ENCODE measurements at places on chromosomes 7 and 10.
A peak's percentile ranks its signal among the peaks of the same experiment; 100 is the strongest.

DNA sequence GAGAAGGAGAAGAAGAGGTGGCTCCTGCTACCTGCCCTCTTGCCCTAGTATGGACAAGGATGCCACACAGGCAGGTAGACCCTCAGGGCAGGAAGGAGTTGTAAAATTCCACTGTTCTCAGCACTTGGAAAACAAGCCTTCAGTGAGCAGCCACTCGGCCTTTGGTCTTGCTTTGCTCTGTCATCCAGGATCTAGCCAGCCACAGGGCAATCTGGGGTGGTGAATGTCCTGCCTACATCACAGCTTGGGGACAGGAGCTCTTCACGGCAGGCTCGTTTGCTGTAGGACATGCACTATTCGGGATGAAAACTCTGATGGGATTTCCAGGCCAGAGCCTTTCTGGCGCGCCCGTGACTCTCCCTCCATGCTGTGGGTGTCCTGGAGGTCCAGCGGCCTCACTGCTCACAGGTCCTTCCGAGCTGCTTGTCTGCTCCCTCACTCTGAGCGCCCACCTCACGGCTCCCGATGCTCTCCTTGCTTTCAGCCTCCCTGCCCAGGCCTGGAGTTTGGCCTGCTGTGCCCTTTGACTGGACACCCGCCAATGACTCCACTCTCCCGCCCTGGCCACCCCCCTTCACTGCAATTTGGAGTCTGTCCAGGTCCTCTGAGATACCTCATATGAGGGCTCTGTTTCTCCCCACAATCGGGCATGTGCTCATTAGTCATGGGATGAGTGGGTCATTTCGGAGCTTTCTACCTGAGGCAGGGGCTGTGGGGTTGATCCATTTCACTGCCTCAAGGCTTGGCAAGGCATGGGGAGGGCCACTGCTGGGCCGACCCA, 227.2 kb upstream of the GRB10 start:
- no peak for DNase-seq

DNA sequence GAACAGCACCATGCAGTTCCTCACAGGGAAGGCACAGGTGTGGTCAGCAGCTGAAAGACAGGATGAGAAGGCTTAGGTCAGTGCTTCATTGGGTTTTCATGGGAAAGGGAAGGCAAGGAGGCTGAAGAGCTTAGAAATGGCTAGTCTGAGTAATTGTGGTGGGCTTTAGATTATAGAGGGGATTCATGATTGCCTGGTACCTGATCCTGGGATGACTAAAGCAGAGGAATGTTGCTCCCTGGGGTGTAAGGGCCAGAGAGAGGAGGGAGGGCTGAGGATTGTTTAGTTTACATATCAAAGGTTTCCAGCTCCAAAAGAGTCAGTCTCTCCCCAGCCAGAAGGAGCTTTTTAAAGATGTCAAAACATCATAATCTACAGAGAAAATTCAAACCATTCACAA, 396.3 kb upstream of the POM121L12 start:
- DNase-seq: no peak

DNA sequence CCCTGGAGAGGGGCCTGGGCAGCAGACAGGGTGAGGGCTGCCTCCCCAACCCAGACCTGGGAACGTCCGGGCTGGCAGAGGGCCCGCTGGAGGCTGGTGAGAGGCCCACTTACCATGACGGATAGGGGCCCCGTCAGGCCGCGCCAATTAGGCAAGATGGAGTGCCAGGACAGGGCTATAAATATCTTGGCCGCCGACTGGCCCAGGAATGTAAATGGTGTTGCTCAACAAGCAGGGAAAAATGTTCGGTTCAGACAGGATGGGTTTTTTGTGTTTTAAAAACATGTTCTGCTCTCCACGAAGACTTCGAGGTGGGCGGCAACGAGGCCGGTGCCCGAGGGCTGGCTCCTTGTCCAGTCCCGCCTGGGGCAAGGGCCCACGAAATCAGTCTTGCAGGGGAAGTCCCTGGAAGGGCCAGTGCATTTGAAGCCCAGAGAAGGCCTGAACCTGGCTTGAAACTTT, 35.8 kb upstream of the ELN start:
- peak; percentile 45 for DNase-seq

DNA sequence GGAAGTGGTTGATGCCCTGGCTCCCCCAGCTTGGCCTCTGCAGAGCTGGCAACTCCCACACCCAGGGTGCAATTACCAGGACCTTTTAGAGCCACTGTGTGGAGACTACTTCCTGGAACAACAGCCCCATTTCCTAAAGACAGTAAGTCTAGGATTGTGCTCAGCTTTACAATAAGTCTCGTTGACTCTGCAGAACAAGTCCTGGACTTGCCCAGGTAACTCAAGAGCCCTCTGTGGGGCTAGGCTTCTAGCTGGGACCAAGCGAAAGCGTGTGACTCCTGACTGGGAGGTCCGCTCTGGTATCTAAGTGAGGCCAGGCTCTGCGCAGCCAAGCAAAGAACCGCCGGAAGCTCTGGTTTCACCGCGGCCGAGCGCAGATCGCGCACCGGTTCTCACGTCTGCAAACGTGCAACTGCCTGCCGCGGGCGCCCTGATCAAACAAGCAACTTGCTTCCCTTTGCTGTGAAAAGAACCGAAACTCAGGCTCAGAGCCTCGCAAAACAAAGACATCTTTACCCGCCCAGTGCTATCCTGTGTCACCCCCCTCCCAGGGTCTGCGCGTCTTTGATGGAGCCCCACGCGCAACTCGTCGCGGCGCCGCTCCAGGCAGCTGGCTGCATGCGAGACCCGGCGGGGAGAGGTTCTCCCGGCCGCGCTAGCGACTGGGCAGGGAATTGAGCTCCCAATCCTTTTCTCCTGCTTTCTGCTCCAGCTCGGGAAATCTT, 4.4 kb upstream of the PDLIM1 start:
- DNase-seq: no peak

DNA sequence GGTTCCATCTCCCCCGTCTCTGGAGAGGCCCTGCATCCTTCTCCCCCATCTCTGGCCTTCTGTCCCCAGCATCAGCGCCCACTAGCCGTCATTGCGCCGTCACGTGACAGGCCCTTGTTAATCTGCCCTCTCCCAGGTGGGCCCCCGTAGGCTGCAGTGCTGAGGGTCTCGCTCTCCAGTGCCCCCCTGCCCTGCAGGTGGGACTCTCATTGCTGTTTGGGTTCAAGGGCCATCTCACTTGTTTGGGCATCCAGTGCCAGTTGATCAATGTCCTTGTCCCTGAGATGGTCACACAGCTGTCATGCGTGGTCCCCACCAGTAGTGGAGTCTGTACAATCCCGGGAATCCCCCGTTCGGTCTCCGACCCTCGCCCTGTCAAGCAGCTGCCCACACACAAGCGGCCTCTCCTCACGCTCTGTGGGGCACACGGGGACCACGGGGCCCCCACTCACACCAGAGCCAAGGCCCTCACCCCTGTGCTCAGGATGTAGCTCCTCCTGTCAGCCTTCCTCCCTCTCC, 114.0 kb downstream of the INPP5A start:
- no peak for DNase-seq

DNA sequence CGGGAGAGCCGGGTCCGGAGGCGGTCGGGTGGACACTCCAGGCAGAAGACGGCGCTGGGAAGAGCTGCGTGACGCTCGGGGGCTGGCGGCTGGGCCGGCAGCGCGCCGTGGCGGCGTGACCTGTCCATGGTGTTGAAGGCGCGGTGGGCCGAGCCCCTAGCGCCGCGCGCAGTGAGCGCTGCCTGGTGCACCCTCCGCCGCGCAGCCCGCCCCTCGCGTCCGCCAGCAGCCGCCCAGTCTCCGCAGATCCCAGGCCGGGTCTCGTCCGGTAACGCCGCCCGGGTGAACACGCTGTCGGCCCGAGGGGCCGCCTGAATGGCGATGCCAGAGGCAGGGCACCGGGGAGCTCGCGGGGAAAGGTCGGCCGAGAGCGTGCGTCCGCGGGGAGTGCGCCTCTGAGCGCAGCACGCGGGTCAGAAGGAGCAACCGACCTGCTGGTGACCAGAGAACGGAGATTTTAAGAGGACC, 657 bp upstream of the TMEM178B start:
- no peak for DNase-seq

- DNase-seq: no peak
Measured at GRCh38 chr7:140017543-140017942, 45.2 kb downstream of the PARP12 start.
